ENCODE measurements at places on chromosomes 7 and 10.

DNA sequence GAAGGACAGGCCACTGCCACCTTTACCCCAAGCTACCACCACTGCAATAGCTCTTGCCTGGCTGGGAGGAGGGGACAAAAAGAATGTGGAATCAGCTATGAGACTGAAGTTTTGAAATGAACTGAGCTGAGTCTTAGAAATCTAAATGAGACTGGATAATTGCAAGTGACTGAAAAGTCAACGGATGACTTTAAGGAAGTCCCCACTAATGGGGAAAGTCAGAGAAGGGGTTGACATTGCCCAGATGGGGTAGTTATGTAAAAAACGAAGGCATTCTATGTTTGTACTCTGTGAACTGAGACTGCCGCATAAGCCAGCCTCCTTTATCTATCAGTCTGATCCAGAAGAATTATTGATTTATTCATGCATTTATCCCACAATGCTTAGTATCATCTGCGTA is 67.2 kb downstream of the RBM20 start:
- DNase-seq, result no peak

GRCh38 chr10:30247704-30248103 is 101.4 kb downstream of the MTPAP start:
- DNase-seq, result no peak

DNA sequence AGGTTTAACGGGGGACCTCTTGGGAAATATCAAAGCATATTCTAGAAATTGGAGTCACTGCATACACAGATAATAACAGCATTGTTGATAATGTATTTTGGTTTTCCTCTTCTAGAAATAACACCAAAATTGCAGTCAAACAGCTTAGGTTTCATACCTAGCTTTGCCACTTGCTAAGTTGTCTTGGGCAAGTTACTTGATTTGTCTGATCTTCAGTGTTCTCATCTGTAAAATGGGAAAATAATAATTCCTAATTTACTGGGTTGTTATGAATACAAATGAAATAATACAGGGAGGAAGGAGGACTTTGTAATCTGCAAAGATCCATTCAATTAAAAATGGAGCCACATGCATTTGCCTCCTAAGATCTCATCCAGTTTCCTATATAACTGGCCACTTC is 20.3 kb upstream of the NUP205 start:
- no peak for DNase-seq

GRCh38 chr7:122949186-122949585 is 46.3 kb downstream of the TAS2R16 start:
- DNase-seq, result no peak

DNA sequence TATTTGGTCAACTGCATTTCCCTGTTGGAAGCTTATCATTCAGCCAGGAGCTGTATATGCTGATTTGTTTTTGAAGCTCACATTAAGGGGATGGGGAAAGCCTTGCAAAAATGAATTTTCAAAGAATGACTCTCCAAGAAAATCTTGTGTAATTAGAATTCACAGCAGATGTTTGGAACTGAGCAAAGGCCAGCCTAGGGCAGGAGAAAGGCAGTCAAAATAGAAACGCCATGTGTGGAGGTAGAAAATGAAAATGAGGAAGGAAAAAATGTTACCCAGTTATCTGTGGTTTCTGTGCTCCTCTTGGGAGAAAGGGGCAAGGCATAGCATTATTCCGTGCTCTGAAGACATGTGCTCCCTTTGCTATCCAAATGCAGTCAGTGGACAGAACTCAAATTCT is 93.5 kb downstream of the NRP1 start:
- DNase-seq, result no peak

Measured in ecto neural progenitor cell (in vitro differentiated cells).